CD8-positive, alpha-beta memory T cell (primary cell): ENCODE measurements at places on chromosomes 5 and 9.

GRCh38 chr9:138046641-138047301 lies 169.2 kb downstream of the CACNA1B start:
- no peak for DNase-seq

DNA sequence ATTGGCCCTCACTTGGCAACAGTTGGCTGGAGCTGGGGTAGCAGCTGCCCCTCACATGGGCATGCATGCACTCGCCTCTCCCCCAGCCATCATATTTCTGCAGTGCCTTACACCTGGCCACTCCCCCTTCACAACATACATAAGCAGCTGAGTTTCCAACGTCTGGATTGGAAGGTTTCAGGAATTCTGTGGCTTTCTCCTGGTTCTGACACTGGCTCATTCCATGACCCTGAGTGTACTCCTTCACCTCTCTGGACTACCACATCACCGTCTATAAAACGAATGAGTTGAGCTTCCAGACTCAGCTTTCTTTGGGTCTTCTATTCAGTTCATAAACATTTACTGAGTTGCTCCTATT lies 84.3 kb downstream of the GALNT10 start:
- DNase-seq: no peak

GRCh38 chr9:93922535-93922934 lies 32.6 kb downstream of the BARX1 start:
- DNase-seq: no peak

- no peak for DNase-seq
These were observed 115.5 kb downstream of the COL23A1 start for GRCh38 chr5:178474562-178475184.

GRCh38 chr5:3307982-3308621 lies 287.5 kb upstream of the IRX1 start:
- no peak for DNase-seq

DNA sequence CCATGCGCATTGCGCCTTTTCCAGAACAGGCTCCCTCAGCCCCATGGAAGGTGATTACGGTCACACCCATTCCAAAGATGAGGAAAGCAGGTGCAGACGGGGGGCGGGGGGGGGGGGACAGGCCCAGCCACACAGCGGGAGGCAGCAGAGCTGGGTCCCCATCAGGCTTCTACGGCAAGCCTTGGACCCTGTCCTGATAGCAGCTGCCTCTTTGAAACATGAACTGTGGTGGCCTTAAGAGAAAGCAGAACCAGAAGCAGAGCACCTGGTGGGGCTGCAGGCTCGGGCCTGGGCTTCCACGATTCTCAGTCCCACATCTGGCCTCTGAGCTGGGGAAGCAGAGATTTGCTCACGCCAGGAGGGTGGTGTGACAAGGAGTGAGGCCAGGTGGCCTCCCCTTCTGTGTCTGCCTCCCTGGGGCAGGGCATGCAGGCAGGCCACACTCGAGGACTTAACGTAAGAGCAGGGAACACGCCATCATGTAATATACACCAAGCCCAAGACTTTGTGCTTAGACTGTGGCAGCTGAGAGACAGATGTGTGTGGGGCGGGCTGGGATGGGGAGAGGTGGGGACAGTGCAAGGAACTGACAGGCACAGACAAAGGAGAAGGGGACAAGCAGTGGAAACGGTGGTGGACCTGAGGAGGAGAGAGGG lies 14.2 kb upstream of the PHYKPL start:
- DNase-seq: no peak

DNA sequence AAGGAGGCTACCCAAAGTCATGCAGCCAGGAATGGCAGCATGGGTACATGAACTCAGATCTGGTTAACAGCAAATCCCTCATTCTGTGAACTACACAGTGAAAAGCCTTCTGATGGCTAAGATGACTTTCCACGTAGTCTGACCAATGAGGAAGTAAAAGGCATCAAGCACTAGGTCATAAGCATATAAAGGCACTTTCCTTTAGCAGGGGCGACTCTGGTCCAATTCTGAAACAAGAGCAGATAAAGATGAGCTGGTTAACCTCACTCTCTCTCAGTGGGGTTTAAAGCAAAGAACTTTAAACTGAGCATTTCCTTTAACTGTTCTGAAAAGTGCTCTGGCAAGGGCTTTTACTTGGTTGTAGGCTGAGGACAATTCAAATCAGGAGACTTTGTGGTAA lies 21.1 kb downstream of the PSMB7 start:
- DNase-seq: no peak

- DNase-seq: no peak
These were observed 149.9 kb upstream of the SMIM23 start for GRCh38 chr5:171635561-171636245.
